ENCODE measurements at places on chromosomes 12 and 14.

DNA sequence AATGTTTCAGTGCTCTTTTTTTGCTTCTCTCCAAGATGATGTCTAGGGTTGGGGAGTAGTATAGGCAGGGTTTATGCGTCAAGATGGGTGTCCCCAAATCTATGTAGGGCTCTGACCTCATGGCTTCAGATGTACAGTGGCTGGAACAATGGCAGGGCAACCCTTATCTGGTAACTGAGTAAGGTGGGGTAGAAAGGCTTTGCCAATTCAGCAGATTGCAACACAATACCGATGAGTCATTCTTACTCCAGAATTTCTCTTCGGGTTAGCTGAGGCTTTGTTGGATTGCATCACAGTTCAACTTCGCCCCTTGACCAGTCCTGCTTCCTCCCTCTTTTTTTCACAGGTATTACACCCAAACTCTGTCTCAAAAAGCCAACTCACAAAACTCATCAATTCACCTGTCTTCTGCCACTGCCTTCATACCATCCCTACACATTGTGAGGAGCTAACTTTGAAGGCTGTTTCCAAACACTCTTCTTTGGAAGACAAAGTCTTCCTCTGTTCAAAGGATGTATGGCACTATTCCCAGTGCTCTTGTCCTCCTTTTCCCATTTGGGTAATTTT, 190.2 kb upstream of the CNOT2 start:
- no peak for DNase-seq

GRCh38 chr12:94990222-94990621, 13.3 kb downstream of the NDUFA12 start:
- no peak for DNase-seq

GRCh38 chr14:85617791-85618190, 87.8 kb downstream of the FLRT2 start:
- no peak for DNase-seq

GRCh38 chr12:49225576-49226166, 36.8 kb upstream of the TUBA1A start:
- no peak for DNase-seq

GRCh38 chr14:24064856-24065255, 6.5 kb upstream of the CPNE6 start:
- DNase-seq: no peak

- DNase-seq: no peak
Observed at GRCh38 chr12:13097491-13098011, 5.9 kb downstream of the GSG1 start.

DNA sequence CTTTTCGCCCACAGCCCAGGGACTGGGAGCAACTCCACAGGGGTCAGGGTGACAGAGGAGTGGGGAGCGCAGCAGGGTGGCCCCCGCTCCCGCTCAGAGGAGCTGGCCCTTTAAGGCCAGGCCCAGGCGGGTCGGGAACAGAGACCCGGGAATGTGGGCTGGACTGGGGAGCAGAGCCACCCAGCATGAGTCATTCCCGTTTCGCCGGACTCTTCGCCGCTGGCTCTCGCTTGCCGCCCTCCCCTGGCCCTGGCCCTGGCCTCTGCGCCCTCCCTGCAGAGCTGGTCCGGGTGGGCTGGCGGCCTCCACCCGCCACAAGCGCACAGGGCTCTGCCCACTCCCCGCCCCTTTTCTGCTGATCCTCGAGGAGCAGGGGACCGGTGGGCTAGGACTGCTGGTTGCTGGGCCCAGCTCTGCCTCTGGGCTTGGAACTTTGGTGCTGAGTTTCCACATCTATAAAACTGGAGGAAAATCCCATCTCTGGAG, 92.8 kb downstream of the NINJ2 start:
- DNase-seq: no peak

- no peak for DNase-seq
Observed at GRCh38 chr12:108211157-108211556, 82.1 kb downstream of the WSCD2 start.

- DNase-seq: no peak
Observed at GRCh38 chr12:92363295-92364146, 217.9 kb upstream of the BTG1 start.

All from SHP77 (cell line).